ENCODE measurements at places on chromosomes 7 and 10.

DNA sequence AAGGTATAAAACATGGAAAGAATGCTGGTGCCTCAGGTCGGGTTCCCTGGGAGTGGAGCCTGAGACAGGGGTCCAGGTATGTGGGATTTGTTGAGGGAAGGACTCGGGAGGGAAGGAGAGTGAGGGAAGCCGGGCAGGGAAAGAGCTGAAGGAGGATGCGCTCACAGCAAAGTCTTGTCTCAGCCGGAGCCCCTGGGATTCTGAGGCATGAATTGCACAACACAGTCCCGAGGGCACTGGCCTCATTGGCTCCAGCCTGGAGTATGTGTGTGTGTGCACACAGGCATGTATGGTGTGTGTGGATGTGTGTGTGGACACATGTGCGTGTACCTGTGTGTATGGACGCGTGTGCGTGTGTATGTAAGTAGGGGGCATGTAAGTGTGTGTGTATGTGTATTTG, 87.4 kb downstream of the WDFY4 start:
- no peak for DNase-seq

- DNase-seq = no peak
Observed at GRCh38 chr10:102384053-102384452, 11.5 kb upstream of the NFKB2 start.

GRCh38 chr7:126605553-126605952, 647.2 kb downstream of the GRM8 start:
- no peak for DNase-seq

- DNase-seq = no peak
Observed at GRCh38 chr7:57417736-57418135, 32.2 kb upstream of the ZNF716 start.

DNA sequence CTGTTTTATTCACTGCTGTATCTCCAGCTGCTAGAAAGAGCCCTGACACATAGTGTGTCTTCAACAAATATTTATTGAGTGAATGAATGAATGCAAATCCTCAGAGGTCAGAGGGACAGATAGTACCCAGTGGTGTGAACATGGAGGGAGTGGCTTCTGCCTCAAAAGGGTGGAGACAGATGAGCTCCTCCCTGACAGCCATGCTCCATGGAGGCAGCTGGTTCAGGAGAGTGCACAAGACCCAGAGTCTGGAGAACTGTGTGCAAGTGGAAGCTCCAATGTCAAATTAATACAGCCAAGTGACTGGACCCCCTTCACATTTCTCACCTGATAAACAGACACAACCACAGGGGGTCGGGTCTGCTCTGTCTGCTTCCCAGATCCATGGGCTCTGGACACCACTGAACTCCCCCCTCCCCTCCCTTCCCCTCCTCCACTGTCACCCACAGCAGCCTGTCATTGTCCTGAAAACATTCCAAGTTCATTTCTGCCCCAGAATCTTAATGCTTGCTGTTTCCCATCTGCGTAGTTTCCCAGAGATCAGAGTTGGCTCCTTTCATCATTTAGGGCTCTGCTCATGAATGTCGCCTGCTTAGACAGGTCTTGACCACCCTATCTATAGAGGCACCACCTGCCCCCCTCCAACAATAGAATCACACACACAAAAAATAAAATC, 312.9 kb upstream of the PODXL start:
- no peak for DNase-seq

DNA sequence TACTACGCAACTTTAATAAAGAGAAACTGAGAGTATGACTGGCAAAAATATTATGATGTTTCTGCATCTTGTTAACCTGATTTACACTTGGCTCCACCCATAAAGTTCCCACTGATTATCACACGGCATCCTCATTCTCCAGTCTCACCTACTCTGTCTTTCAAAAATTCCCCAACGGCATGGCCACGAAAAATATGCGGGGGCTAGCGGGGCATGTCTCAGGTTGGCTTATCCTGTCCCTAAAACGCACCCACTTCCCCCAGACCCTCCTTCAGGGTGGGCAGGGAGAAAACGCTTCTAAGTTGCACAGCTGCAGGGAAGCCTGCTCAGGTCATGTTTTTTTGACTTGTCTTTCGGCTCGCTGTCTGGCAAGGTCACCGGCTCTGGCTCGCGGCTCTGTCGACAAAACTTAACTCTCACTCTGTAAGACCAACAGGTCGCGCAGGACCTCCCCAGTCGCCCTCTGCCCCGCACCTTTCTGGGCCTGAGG, 3.8 kb downstream of the CDK6 start:
- no peak for DNase-seq

GRCh38 chr7:28573059-28573553, 160.8 kb downstream of the CREB5 start:
- no peak for DNase-seq

DNA sequence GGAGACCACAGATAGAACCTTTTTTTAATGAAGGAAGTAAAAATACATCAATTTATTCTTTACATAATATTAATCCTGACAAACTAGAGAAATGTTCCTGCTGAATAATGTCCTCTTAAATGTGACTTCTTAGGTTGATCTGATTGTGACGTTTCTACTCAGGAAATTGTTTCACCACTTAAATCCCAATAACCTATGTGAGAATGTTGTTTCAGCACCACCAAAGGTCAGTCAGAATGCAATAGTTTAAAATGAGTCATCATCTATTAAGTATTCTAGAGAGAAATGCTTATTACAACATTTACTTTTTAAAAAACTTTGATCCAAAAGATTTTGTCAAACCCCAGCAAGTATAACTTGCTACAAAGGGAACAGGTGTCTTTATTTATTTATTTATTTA, 155.4 kb upstream of the CACNA2D1 start:
- no peak for DNase-seq

DNA sequence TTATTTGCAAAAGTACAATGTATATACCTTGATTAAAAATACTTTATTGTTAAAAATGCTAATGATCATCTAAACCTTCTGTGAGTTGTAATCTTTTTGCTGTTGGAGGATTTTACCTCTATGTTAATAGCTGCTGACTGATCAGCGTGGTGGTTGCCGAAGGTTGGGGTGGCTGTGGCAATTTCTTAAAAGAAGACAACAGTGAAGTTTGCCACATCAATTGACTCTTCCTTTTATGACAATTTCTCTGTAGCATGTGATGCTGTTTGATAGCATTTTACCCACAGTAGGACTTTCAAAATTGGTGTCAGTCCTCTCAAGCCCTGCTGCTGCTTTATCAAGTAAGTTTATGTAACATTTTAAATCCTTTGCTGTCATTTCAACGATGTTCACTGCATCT, 16.9 kb upstream of the ENTPD1 start:
- DNase-seq = no peak

DNA sequence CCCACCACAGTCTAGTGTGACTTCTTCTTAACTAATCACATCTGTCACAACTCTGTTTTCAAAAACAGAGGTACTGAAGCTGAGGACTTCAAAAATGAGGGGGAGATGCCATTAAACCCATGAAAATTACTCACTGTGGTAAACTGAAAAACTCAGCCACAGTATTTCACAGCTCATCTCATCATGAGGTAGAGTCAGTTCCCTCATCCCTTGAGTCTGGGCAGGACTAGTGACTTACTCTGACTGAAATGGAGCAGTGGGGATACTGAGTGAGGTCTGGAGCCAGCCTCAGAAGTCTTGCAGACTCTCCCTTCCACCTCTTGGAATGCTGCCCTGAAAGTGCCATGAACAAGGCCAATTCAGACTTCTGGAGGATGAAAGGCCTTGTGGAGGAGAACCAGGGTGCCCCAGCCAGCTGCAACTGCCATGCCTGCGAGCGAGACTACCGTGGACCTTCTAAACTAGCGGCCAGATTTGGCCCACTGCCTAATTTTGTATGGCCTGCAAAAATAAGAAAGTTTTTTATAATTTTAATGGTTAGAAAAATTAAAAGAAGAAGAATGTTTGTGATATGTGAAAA, 24.7 kb upstream of the ANKRD1 start:
- no peak for DNase-seq

DNA sequence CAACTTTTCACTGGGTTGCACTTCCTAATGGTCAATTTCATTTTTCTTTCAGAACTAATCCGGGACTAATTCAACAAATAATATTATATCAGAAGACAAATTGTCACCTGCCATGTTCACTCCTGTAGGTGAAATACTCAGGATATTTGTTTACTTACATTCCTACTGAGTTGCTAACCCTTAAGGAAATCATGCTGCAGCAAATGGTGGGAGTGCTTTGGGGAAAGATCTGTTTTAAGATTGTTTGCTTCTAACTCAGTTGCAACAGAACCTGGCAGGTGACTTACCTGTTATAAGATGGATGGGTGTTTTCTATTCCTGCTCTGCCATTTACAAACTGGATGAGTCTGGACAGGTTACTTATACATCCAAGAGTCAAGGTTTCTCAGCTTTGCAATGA, 81.8 kb downstream of the ZNF248 start:
- no peak for DNase-seq

- DNase-seq = no peak
Observed at GRCh38 chr10:59607970-59608369, 101.7 kb downstream of the SLC16A9 start.

GRCh38 chr7:100247152-100247757, 27.5 kb downstream of the PVRIG start:
- no peak for DNase-seq

GRCh38 chr7:94687810-94688209, 31.9 kb upstream of the SGCE start:
- no peak for DNase-seq

DNA sequence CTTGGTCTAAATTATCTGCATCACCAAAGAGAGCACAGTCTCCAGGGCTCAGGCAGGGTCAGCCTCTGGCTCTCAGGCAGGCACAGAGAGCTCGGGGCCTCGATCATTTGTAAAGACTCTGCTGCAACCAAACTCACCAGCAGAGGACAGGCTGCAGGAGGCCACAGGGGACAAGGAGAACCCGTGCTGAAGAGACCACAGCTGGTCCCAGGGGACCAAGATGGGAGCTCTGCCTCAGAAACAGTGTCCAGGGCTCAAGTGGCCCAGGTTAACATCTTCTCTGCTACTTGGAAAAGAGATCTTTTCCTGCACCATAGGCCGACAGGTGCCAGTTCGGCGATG, 543.2 kb downstream of the PTPRN2 start:
- DNase-seq = no peak

- no peak for DNase-seq
Observed at GRCh38 chr7:111853201-111853990, 291.1 kb upstream of the IMMP2L start.

DNA sequence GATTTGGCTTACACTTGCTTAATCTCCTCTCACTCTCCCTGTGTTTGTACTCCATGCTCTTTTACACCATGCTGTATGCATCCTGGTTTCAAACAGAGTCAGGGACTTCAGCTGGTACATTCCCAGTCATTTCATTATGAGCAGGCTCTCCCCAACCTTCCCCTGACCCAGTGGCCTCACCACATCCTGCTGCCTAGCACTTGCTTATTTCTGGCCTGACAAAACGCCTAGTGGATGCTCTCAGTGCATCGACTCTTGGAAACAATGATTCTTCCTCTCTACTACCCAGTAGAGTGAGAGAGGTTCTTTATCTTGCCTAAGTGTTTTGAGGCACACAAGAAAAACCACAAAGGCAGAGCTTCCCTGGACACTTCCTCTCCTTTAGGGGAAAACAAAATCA, 63.4 kb downstream of the CAV1 start:
- DNase-seq = no peak
